IPS-NIHi11 (cell line): ENCODE measurements at places on chromosomes 12 and 14.

DNA sequence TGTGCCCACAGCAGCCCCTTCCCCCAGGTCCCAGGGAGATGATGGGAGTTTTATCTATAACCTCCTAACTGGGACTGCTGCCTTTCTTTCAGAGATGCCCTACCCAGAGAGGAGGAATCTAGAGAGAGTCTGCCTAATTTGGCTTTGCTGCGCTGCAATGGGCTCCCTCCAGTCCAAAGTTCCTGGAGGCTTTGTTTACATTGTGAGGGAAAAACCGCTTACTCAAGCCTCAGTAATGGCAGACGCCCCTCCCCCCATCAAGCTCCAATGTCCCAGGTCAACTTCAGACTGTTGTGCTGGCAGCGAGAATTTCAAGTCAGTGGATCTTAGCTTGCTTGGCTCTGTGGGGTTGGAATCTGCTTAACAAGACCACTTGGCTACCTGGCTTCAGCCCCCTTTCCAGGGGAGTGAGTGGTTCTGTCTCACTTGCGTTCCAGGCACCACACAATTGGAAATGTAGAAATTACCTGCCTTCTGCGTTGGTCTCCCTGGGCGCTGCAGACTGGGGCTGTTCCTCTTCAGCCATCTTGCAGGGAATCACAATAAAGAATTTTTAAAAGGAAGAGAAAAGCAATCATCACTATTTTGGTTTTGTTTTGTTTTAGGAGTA lies 262.5 kb downstream of the FOXG1 start:
- peak; percentile 29 for DNase-seq

GRCh38 chr12:127571578-127571977 lies 695.4 kb upstream of the TMEM132C start:
- no peak for DNase-seq

GRCh38 chr12:48602192-48602989 lies 32.5 kb upstream of the LALBA start:
- DNase-seq = no peak

DNA sequence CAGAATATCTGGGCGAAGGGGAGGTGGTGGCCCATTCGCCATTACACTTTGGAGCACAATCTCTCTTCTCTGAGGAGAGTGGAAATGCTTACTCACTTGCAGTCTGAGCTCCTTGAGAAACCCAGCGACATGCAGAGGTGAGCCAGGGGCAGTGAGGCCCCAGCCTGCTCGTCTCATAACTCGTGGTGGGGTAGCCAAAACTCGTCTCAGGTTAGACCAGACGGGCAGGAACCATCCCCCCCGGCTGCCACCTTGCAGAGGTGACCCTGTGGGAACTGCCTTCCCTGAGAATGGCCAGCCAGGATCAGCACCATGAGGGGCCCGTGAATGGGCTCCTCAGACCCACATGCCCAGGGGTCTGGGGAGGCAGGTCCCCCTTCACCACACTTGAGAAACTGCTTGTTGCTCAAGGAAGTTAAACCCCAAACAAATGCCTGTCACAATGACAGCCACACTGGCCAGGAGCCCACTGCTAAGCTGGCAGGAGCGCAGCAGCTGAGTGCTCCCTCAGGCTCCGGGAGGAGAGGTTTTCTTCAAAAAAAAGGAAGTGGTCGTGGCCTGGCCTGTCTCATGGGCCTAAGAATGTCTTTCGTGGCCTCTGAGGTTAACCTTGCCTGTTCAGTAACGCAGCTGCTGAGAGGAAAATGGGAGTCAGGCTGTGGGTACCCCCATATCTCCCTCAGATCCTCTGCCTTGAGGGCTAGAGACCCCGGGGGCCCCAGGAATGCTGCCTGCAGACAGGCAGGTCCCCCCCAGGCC lies 9.2 kb upstream of the ALDH2 start:
- DNase-seq = no peak

GRCh38 chr12:64544371-64545080 lies 65.8 kb upstream of the RASSF3 start:
- DNase-seq = no peak

GRCh38 chr12:72273499-72273837 lies 1.3 kb downstream of the TRHDE start:
- DNase-seq = peak; percentile 26

DNA sequence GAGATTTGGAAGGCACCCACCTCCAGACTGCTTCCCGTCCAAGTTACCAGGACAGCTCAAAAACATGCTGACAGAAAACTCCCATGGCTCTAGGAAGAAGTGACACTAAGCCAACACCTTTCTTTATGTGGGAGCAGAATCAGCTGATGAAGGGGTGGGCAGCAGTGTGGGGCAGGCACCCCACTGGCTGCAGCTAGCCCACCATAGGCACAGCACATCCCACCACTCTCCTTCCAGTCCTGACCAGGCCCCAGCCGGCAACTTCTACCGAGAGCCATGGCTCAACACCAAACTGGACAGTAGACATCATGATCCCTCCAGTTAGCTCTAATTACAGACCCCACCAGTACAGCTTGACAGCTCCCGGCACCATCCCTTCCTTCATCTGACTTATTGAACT lies 45.0 kb downstream of the SH2B3 start:
- no peak for DNase-seq

DNA sequence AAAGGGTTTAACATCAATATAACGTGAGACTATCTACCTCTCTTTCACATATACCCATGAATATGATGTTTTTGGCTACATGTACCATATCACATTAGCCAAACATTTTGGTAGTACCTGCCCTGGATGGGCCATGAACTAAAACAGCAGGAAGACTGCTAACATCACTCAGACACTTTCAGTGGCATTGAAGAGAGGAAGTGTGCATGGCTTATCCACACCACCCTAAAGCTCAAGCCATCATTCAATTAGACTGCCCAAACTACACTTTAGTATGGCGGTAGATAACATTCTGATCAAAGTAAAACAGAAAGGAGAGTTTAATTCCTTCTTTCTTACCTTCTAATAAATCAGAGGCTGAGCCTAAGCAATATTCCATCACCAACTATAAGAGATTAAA lies 103.0 kb downstream of the PEBP1 start:
- no peak for DNase-seq

DNA sequence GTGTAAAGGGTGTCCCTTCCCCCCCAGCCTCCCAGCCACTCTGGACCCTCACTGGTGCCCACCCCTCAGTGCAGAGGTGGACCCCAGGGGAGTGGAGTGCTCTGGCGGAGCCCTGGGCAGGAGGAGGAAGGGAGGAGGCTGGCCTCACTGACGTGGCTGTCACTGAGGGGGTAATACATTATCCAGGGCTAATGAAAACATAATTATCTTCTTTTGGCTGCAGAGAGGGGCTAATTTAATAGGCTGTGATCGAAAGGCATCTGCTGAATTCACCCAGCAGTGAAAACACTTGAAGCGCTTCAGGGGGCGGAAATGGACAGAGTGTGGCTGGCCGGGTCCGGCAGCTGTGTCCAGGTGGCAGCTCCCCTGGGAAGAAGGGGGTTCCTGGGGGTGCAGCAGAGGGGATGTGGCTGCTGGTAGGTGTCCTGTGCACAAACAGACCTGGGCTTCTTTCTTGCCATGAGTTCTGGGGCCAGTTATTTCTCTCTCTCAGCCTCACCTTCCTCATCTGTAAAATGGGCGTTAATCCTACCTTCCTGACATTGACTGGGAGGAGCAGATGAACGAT lies 3.7 kb upstream of the NOS1 start:
- DNase-seq = no peak

DNA sequence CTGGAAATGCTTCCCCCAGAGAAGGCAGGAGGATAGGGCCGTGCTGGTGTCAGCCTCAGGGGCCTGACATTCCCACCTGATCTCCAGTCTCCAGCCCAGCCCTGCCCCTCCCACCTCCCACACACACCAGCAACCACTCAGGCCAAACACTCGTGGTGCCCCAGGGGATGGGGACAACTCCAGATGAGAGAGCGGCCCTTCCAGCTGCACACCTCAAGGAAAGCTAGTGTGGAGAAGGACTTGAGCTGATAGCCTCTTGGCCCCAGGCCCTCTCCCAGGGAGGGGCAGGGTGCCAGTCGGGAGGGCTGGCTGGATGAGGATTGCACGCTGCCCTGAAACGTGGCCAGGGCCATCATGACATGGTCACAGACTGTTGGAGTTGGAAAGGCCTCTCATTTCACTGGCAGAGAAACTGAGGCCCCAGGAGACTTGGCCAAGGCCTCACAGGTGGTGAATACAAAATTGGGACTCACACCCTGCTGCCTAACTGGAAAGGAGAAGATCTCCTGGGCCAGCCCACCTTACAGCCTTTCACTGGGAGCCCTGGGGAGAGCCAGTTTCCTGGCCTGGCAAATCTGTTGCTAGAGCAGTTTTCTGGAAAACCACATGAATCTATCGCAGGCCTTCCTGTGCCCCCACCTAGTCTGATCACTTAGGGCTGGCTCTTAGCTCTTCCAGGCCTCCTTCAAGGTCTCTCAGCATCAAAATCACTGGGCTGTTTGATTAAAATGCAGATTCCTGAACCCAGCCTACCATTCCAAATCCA lies 52.1 kb downstream of the IRF2BPL start:
- no peak for DNase-seq

GRCh38 chr12:79725987-79726386 lies 35.2 kb upstream of the PAWR start:
- DNase-seq = no peak

DNA sequence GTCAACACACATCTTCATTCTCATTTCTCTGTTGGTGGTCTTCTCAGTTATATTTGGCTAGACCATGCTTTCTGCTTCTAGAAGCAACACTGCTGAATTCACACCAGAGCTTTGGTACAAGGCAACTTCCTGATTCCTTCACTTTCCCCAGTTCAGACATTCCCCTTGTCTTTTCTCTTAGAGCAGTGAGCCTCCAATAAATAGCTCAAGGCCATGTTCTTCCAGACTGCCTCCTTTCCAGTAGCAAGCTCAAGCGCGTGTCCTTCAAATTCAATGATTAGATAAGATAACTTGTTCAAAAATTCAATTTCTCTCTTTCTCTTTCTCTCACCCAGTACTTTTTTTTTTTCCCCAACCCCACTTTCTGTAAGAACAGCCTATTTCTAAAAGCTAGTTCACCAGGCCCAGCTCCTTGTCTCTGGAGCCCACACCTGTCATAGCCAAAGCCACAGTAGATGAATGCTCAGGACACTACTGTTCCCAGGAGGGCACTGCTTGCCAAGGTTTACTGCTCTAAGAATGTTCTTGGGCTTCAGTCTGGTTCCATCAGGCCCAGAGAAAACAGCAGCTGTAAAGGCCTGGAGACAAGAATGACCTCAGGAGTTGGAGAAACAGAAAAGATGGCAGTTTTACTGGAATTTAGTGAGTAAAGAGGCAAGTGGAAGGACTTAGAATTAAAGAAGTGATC lies 17.7 kb downstream of the TBK1 start:
- DNase-seq = no peak

GRCh38 chr14:70735043-70735442 lies 74.3 kb downstream of the MAP3K9 start:
- DNase-seq = no peak

GRCh38 chr12:61956545-61956944 lies 303.7 kb upstream of the USP15 start:
- DNase-seq = no peak

DNA sequence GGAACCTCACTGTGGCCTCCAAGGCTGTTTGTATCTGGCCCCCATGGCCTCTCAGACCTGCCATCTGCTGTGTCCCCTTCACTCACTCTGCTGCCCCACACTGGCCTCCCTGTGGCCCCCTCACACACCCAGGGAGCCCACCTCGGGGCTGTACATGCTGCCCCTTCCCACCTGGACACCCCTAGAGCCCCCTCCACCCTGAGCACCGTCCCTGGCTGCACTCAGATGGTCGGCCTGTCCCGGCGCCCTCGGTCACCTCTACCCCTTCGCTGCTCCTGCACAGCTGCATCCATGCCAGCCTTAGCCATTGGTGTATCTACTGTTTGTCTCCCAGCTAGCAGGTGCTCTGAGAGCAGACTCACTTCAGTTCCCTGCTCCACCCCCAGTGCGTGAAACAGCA lies 144.4 kb downstream of the RIMBP2 start:
- DNase-seq = no peak
